ENCODE measurements at places on chromosomes 3 and 15. TPM values are rescaled to one million over a fixed set of nuclear protein-coding genes. Genes with fewer than 3 reads are reported as not detected.

GRCh38 chr3:59572106-59572505, 522.3 kb upstream of the CFAP20DC start:
- no peak for DNase-seq

GRCh38 chr3:38255627-38256026, 10.0 kb upstream of the SLC22A13 start:
- no peak for DNase-seq

DNA sequence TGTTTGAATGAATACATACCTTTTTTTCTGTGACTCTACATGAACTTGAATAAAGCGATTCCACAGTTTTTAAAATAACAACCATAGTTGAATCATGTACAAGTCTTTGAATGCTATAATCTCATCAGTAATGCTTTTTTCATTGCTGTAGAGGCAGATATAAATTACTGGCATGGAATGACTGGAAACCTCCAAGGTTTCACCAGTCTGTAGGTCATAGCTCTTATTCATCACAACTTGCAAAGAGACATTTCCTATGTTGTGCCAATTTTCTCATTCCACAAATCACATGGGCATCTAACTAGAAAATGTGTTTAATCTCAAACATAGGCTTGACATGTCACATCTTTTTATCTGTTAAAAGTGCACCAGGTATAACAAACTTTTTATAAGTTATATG, 407.1 kb upstream of the KCNMB2 start:
- DNase-seq, result no peak

DNA sequence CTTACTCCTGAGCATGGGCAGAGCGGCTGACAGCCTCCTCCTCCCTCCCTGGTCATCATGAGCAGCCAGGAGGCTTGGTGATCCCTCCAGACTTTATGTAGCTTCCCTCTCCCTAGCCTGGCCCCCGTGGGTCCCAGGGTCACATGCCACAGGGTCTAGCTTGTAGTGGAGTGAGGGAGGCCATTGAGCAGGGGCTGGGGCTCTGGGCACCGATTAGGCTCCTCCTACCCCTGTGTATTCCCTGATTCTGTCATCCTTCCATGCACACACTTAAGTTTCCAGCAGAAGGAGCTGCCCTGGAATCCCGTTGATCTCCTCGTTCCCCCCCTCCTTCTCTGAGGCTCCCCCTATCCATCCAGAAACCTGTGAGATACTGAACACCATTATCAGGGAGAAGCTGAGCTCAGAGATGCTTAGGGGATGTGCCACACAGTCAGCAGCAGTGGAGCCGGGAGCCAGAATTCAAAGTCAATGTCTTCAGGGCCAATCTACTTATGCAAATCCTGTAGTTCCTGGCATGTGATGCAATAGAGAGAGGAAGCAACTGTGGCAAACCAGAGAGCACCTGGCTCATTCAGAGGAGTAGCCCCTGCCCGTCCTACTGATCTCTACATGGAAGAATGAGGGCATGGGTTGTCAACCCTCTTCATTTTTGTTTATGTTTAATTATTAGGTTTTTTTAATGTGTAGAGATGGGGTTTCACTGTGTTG, 17.2 kb downstream of the CCDC33 start:
- DNase-seq, result no peak

The STAC gene
- polyA plus RNA-seq, result 8.4 TPM
